OCI-M1 (cell line): ENCODE measurements at places on chromosomes 1 and 21.
A peak's percentile ranks its signal among the peaks of the same experiment; 100 is the strongest.

DNA sequence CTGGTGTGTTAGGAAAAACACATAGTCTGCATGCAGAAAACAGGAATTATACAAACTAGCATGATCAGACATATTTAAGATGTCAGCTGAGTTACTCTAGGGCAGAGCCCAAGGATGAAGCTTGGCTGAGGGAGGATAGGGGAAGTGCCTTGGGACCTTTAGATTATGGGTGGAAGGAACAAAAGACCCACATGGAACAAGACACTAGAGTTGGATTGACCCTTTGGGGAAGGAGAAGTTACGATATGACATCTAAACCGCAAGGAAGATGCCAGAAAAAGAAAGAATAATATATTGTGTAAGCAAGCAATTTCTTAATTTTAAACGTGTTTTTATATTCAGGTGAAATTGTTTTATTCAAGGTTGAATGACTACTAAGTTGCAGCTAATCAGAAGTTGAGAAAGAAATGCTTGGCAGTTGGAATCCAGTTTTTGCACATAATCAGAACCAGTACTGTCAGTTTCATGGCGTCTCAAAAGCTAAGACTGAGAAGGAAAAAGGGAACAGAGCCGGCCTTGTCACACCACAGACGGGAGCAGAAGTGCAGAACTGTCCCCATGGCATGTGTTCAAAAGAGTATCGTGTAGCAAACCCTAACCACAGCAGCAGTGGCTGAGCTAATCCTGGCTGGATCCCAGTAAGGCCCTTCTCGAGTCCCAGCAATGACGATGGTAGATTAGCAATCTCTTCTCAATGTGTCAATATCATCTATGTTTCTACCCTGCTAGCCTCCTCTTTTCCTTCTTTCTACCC, 31.2 kb upstream of the IFNAR2 start:
- DNase-seq = peak; percentile 98

- no peak for DNase-seq
These were observed 7.1 kb upstream of the GADD45A start for GRCh38 chr1:67677930-67678329.

- DNase-seq = no peak
These were observed 1.4 kb upstream of the HEYL start for GRCh38 chr1:39640861-39641260.

GRCh38 chr1:8629241-8630091, 188.0 kb downstream of the RERE start:
- peak; percentile 32 for DNase-seq
